ENCODE measurements at places on chromosomes 4 and X. TPM values are rescaled to one million over a fixed set of nuclear protein-coding genes. Genes with fewer than 3 reads are reported as not detected.

Gene STATH
- total RNA-seq: not detected

Gene CACNA1F
- 6.2 TPM for total RNA-seq

- no peak for ATAC-seq
These were observed 4.7 kb downstream of the HS3ST1 start for GRCh38 chr4:11424000-11424399.

DNA sequence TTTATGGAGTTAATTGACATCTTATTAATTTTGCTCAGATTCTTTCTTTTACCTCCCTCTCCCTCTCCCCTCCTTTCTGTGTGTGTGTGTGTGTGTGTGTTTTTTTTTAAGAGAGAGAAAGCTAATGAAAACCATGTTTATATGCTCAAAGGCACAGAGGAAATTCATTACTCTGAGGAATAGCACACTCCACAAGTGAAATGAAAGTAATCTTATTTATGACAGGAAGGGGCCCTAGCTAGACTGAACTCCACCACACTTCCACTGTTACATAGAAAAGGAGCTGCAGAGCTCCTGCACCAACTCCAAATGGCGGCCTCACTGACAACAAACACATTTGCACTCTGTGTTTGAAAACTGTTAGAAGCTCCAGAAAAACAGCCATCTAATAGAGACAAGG lies 150.6 kb downstream of the RASL11B start:
- peak; percentile 51 for ATAC-seq

- ATAC-seq: no peak
These were observed 231.2 kb upstream of the CPEB2 start for GRCh38 chr4:14771094-14771493.

Data from activated T-helper 17 cell treated with anti-CD3 and anti-CD28 coated beads, Interleukin-2, amount 50 U/mL, for 72 hours (primary cell).